Spleen (tissue), 13 donors: ENCODE measurements at places on chromosomes 2 and 18. TPM values are rescaled to one million over a fixed set of nuclear protein-coding genes. Genes with fewer than 3 reads are reported as not detected.

GRCh38 chr18:77067291-77068061 is 65.1 kb downstream of the MBP start:
- peak; percentile 89 for DNase-seq

The FEV gene
- not detected for polyA plus RNA-seq

DNA sequence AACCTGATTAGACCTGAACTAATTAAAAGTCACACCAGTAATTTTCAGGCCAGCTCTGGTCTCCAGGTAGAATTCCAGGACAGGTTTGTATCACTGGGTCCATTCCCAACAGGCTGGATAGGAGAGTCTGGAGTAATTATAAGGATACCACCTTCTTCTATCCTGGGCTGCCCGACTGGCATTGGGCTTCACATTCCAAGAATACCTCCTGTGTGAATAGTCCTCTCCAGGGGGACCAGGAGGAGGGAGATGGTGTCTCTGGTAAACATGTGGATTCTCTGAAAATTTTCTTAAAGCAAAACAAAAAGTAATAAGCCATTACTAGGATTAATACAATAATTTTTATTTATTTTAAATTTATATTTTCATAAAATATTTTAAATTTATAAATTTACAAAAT is 17.3 kb downstream of the DUSP11 start:
- DNase-seq = no peak

- DNase-seq = no peak
Observed at GRCh38 chr2:159003555-159003954, 35.1 kb downstream of the TANC1 start.

The CD8B gene
- polyA plus RNA-seq = 6.5 TPM

- no peak for DNase-seq
Observed at GRCh38 chr2:41413813-41414485, 633.9 kb upstream of the PKDCC start.

The FOXI3 gene
- not detected for polyA plus RNA-seq

The TRIM43 gene
- polyA plus RNA-seq = not detected

DNA sequence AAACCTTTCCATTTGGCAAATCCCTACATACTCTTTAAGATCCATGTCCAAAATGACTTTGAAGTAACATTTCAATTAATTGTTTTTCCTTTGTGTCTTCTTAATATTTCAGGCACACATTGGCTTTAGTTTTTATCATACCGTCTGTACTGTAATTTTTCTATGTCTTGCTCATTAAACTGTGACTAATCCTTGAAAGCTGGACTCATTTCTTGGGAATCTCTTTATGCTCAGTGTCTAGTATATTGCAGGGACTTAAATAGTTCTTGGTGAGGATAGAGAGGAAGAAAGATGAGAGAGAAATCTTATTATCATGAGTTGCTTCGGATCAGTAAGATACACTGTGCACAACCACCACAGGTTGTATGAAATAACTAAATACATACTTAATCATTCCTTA is 448.3 kb upstream of the ST6GAL2 start:
- DNase-seq = no peak

- no peak for DNase-seq
Observed at GRCh38 chr2:48693066-48693465, 62.5 kb downstream of the LHCGR start.

DNA sequence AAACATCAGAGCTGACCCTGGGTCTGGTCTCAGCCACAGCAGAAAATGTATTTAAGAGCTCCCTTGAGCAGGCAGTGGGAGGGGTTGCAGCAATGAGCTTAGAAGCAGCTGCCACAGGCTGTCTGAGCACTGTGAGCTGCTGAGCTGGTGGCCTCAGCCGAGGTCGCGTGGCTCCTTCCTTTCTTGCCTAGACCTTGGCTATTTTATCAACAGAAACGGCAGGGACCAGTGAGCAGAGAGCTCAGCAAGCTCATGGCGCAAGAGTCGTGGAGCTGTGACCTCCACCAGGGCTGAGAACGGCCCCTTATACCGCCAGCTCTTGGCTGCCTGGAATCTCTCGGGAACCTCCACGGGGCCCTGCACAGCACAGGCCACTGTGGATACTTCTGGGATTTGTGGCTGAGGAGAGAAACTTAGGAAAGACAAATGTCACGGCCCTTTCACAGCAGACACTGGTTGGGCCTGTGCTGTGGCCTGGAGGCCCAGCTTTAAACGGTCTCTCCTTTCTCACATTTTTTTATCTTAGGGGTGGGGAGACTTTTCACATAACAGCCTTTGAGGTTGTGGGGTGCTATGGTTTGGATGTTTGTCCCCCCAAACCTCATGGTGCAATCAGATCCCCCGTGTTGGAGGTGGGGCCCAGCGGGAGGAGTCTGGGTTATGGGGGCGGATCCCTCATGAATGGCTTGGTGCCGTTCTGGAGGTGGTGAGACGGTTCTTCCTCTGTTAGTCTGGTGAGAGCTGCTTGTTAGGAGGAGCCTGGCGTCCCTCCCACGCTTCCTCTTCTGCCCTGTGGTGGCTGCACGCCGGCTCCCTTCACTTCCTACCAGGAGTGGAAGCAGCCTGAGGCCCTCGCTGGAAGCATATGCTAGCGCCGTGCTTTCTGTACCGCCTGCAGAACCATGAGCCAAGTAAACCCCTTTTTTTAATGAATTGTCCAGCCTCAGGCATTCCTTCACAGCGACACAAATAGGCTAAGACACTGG is 1.7 kb downstream of the ALLC start:
- peak; percentile 69 for DNase-seq

The ASXL3 gene
- polyA plus RNA-seq = 0.02 TPM

The RETREG2 gene
- 32.8 TPM for polyA plus RNA-seq
